ENCODE measurements at places on chromosomes 7 and 10.
A peak's percentile ranks its signal among the peaks of the same experiment; 100 is the strongest.

DNA sequence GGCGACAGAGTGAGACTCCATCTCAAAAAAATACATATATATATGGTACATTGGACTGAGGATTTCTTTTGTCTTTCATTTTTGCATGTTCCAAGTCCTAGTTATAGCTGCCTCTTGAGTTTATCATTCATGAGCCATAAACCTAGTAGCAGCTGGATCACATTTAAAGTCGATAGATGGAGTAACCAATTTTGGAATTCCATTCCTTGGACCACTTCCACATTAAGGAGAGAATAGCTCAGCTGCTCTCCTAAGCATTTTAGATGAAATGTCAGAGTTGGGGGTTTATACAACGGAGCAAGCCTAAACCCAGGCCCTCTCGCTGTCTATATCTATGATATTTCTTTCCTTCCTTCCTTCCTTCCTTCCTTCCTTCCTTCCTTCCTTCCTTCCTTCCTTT is 141.2 kb downstream of the LYZL1 start:
- no peak for DNase-seq

GRCh38 chr7:17472939-17473338 is 174.5 kb downstream of the AHR start:
- DNase-seq: no peak

DNA sequence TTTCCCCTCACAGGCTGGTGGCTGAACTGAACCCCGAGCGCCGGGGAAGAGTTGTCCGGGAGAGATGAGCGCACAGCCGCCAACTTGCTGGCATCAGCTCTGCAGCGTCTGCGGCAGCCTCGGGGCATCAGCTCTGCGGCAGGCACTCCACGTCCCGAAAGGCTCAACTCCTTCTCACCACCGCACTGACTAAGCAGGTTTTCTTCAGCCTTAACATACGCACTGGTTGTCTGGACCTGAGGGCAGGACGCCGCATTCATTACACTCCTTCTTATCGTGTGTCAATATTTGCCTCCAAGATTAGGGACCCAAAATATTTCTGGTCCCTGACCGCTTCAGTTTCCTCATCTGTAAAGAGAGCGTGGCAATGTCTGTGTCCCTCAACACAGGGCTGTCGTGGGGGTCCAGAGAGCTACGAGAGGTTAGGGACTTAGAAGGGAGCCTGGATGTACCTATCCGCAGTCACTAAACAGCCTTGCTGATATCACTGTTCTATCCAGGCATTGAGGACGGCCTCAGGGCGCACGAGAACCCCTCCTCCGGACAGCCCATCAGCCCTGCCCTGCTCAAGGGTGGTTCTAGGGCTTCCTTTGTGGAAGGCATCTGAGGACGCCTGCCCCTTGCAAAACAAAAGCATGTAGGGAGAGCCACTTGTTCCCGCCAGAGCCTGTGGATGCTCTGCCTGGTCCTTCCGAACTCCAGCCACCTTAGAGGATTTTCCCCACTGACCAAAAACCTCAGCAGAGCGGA is 42.8 kb upstream of the FIGNL1 start:
- no peak for DNase-seq

- peak; percentile 63 for DNase-seq
Observed at GRCh38 chr7:127253281-127254162, 781 bp upstream of the GRM8 start.
